ENCODE measurements at places on chromosomes 5 and 9. TPM values are rescaled to one million over a fixed set of nuclear protein-coding genes. Genes with fewer than 3 reads are reported as not detected.

Gene FAM170A
- total RNA-seq = not detected

Gene PCDHB12
- total RNA-seq = 0.08 TPM

Gene NKD2
- 102 TPM for total RNA-seq

Gene PPIP5K2
- total RNA-seq = 16.4 TPM

Gene PCDHB6
- 0.64 TPM for total RNA-seq

Gene MARVELD2
- 0.88 TPM for total RNA-seq

Gene MZB1
- not detected for total RNA-seq

Gene SLC23A1
- not detected for total RNA-seq

Gene PPP3R2
- not detected for total RNA-seq

Gene ADCY2
- total RNA-seq = under 0.01 TPM

Gene DMRT2
- not detected for total RNA-seq

Gene ANKRD34B
- not detected for total RNA-seq

Gene PCDHB4
- total RNA-seq = under 0.01 TPM

Gene PCDHGA6
- 1.0 TPM for total RNA-seq

Gene CD274
- 3.7 TPM for total RNA-seq

Gene FOXD4L3
- not detected for total RNA-seq

Gene SLC4A9
- not detected for total RNA-seq

Gene PHF24
- 0.40 TPM for total RNA-seq

Gene CDC37L1
- 11.0 TPM for total RNA-seq

Gene CDKN2B-AS1
- total RNA-seq = 1.6 TPM

Gene CYLC2
- total RNA-seq = not detected

Gene HMMR
- total RNA-seq = 15.6 TPM

Gene STC2
- total RNA-seq = 162 TPM

Gene GAS1
- 8.5 TPM for total RNA-seq

Data from epithelial cell of alveolus of lung (primary cell).